ENCODE measurements at places on chromosomes 3 and 15.

GRCh38 chr3:72690629-72691028 lies 157.6 kb downstream of the SHQ1 start:
- no peak for DNase-seq

DNA sequence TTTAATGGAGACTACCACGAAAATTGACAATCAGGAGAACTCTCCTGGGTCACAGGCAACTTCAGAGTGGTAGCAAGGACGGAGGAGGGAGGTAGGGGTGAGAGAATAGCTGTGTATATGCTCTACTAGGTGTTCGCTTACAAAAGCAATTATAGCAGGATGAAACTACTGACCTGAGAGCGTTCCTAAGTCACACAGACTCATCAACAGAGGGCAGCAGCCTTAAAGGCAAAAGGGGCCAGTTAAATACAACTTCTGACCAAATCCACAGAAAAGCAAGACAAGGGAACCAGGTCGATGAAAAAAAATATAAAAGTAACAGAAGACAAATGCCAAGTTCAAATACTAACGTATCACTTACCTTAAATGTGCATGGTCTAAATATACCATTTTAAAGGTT lies 894.6 kb downstream of the PLOD2 start:
- DNase-seq: no peak

DNA sequence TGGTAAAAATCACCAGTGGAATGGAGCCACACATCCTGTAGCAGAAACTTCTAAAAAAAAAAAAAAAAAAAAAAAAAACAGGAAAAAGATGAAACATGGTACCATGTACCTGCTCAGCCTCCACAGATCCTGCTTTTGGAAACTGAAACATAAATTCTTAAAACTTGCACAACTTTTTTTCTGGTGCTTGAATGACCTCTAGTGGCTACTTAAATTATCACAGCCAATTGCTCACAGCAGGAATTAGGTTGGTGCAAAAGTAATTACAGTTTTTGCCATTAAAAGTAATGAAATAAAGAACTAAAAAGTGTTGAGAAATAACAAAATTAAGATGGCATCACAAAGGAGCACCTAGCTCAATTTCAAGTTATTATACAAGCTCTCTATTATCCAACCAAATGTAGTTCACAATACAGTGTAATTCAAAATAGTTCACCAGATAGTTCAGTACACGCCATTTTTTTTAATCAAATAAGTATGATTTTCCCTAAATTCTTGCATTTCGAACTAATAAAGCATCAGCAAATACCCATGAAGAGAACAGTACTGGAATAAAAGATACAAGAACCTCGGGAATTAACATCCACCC lies 80.6 kb downstream of the ULK4 start:
- no peak for DNase-seq

DNA sequence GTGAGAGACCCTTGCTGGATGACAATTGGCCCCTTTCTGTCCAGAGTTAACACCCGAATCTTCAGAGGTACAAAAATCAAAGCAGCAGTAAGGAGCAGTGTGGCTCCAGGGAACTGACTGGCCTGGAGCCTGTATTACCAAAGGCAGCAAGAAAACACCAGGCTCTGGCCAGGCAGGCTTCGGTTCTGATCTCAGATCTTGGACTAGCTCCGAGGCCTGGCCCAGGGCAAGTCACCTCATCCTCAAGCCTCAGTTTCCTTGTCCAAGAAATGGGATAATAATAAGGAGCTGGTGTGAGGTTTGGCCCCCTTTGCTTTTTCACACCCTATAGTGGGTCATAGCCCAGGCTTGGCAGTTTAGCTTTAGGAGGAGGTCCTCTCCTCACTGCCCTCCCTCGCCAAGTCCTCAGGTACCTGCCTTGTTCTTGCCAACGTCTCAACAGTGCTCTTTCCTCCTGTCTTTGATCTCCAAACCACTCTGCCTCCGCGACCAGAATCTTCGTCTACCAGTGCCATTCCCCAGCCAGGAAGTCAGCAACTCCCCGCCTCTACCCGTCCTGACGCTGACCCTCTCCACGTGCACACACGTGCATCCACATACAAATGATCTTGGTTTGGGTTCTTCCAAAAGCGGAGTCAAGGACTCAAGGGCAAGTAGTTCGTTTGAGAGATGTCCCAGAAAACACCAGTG lies 82.6 kb upstream of the TLE3 start:
- DNase-seq: no peak

DNA sequence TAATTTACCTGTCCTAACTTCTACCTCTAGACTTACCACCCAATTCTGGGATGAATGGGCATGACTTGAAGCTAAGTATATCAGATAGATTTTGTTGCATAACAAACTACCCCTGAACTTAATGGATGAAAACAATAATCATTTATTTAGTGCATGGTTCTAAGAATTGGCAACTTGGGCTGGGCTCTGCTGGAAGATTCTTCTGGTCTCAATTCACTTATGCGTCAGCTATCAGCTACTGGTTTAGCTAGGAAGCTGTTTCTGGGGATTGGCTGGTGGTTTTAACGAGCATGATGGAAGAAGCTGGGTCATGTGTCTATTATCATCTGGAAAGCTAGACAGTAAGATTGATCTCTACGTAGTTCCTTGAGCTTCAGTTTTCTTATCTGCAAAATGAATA lies 77.3 kb upstream of the LMCD1 start:
- DNase-seq: no peak

DNA sequence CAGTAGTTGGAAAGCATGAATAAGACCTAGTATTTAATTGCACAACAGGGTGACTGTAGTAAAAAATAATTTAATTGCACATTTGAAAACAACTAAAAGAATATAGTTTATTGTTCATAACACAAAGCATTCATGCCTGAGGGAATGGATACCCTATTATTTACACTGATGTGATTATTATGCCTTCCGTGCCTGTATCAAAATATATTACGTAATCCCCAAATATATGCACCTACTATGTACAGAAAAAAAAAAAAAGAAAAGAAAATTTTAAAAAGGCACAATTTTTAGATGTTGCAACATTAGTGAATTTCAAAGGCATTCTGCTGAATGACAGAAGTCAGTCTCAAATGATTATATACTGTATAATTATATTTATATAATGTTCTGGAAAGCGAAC lies 647.2 kb upstream of the BCHE start:
- DNase-seq: no peak

DNA sequence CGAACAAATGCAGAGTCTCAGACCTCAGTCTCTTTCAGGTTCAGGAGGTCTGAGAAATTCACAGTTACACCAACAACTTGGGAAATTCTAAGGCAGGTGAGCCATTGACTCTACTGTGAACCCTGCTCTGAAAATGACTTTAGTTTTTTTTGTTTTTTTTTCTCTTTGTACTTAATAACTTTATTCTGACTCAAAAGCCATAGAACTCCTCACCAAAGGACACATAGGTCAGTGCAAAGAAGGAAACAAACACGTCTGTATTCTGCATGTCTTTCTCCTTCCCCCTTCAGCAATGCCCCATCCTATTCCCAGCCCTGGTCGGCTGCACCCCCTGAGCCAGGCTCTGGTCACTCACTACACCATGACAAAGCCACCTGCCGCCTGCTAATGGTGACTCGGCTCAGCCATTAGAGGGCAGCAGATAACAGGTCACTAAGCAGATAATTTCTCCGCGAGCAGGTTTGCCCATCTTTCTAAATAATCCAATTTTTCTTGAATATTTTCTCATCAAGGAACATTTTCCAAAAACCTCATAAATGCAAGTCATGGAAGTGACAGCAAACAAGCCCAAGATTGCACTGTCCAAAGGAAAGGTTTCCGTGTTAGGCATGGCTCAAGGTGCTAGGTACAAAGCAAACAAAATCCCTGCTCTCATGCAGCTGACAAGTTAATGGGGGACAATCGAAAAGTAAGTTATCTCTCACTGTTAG lies 37.7 kb downstream of the TM4SF4 start:
- DNase-seq: no peak

- no peak for DNase-seq
Observed at GRCh38 chr3:171260899-171261298, 199.3 kb downstream of the TNIK start.

GRCh38 chr3:107904536-107905066 lies 186.2 kb downstream of the CD47 start:
- no peak for DNase-seq

DNA sequence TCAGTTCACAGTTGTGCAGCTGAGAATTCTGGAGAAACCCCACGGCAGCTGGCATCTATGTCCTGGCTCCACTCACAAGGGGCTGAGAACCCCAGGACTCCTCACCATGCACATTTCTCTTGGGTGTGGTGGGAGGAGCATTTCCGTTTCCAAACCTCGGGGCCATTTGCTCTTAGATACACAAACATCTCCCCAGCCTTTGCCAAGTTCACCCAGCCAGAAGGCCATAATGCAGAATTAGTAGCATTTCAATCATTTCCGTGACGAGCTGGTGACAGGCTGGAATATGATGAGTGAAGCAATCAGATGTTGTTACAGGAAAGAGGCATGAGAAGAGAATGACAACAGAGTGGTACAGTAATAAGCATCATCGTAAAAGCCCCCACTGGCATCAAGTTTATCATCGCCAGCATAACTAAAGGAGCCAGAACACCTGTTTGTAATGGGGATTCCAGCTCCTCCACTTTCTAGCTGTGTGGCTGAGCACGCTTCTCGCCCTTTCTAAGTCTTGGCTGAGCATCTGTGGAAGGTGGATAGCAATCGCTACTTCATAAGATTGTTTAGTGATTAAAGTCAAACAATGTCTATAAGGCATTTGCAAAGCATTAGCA lies 82.0 kb downstream of the LIPC start:
- DNase-seq: no peak

DNA sequence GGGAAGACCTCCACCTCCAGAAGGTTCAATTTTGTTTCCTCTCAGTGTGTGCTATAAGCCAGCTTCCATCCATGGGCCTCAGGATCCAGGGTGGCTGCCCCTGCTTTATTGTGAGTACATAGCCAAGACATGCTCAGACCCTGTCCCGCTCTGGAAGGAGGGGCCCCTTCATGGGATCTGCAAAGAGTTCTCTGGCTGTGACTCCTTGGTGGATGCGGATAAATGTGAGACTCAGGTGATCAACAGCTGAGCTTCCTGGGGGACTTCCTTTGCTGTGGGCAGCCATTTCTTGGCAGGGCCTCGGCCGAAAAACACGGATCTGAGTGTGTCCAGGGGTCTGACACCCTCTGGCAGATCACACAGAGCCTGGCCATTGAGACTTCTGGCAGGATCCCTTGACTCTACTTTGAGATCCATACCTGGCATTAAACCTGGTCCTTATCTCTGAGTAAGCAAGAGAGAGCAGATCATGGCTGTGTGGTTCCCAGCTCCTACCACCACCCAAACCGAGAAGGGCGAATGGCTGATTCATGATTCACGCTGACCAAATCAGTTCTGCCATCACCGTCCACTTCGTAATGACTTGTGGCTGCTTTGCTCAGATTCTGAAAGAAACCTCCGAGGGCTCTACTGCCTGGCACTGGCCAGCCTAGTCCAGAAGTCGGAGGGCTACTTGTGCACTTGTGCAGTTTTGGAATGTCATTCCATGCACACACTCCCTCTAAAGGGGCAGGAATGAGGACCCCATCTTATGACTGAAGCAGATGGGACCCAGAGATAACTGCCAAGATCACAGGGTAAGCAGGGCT lies 68.1 kb downstream of the SENP2 start:
- no peak for DNase-seq

DNA sequence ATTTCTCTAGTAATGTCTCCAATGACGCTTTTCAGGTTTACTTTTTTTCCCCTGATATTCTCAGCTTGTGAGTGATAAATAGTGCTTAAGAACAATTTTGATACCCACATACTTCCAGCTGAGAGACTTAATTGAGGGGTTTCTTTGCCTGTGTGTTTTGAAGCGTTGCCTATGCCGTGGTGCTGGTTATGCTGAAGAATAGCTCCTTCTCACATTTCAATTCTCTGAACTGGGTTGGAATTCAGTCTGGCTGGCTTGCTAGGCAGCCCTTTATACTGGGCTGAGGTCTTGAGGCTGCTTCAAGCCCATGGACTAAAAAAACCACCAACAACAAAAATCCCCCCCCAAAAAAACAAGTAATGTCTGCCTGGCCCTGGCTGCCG lies 87.4 kb downstream of the CHST2 start:
- DNase-seq: no peak

DNA sequence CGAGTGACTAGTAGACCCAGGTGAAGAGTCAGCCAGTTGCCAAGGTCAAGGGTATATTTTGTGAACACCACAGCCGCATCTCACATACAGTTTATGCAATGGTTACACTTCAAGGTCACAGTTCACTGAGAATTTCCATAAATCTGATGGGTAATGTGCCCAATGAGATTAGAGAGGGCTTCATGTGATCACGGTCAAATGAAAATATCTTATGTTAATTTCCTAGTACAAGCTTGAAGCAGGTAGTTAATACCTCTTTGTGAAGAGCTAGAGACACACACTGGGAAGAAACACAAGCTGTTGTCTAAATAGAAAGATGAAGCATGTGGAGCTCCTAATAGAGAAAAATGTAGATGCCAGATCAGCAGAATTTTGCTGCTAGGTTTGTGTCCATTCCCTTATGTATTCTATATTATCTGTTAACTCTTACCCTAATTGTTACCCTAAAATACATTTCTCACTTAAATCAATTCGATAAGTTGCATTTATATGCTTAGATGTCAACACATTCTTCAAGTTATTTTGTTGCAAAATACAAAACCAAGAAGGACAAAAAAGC lies 136.0 kb downstream of the NR2F2 start:
- DNase-seq: no peak

DNA sequence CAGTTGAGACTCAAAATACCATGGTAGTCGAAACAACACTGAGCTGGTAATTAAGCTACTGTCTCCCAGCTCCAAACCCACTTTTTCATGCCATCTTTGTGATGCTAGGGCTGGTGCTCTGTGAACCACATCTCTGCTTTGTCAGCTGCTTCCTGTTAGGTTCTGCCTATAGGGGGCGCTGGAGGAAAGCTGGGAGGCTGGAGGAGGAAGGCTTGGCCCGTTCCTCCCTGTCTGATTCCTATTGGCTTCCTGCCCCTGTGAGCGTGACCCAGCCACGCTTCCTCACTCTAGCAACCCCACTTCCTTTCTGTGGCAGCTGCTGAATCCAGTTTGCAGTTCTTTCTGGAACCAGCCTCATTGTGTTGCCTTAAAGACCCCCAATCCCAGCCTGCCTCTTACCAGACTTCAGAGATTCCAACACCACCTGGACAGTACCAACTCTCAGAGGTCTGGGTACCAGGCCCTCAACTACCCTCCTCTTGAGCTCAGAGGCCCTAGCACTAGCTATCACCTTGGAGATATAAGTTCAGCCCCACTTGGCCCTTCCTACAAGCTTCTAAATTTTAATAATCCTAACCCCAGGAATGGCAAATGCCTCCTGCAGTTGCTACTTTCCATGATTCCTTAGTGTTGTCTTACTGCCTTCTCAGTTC lies 120.9 kb downstream of the ERC2 start:
- DNase-seq: no peak

DNA sequence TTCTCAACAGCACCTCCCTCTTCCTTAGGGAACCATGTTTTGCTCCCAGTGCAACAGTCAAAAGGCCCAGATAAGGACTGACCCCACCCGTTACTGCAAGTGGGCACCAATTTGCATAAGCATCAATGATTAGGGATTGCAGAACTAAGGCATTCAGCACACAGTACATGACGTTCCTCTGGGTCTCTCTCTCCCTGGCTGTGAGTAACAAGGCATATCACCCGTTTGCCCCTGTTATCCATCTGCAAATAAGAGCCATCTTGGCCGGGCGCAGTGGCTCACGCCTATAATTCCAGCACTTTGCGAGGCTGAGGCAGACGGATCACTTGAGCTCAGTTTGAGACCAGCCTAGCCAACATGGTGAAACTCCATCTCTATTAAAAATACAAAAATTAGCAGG lies 18.8 kb downstream of the MAGI1 start:
- no peak for DNase-seq

GRCh38 chr15:71444866-71445590 lies 329.8 kb downstream of the THSD4 start:
- no peak for DNase-seq

Measured in non-pigmented ciliary epithelial cell (primary cell).